ENCODE measurements at places on chromosomes 13 and 19.

DNA sequence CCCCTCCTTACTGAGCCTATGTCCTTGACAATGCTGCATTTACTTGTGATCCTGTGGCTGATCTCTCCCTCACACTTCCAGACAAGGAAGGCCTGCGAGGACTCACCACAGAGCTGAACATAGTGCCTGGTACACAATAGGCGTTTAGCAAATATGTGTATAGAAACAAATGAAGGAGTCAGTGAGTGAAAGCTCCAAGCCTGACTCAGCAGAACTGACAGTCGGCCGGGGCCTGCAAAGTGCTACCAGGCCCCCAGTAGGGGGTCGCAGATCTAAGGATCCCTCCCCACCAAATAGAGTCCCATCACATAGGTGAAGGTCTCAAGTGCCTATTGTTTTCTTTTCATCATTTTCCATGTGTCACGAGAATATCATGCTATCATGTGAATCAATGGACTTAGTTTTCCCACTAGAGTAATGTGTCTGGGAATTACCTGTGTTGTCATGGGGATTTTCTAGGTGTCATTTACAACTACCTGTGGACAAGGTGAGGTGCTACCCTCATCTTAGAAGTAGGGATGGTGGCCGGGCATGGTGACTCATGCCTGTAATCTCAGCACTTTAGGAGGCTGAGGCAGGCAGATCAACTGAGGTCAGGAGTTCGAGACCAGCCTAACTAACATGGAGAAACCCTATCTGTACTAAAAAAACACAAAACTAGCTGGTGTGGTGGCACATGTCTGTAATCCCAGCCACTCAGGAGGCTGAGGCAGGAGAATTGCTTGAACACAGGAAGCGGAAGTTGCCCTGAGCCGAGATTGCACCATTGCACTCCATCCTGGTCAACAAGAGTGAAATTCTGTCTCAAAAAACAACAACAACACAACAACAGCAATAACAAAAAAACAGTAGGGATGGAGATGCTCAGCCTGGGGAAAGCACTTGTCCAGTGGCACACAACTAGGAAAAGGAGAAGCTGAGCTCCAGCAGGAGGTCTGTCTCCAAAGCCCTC lies 50.3 kb upstream of the CYP2A7 start:
- no peak for DNase-seq

DNA sequence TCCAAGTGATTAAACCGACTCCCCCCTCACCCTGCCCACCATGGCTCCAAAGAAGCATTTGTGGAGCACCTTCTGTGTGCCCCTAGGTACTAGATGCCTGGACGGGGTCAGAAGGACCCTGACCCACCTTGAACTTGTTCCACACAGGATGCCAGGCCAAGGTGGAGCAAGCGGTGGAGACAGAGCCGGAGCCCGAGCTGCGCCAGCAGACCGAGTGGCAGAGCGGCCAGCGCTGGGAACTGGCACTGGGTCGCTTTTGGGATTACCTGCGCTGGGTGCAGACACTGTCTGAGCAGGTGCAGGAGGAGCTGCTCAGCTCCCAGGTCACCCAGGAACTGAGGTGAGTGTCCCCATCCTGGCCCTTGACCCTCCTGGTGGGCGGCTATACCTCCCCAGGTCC lies 2.0 kb downstream of the APOE start:
- DNase-seq: no peak

DNA sequence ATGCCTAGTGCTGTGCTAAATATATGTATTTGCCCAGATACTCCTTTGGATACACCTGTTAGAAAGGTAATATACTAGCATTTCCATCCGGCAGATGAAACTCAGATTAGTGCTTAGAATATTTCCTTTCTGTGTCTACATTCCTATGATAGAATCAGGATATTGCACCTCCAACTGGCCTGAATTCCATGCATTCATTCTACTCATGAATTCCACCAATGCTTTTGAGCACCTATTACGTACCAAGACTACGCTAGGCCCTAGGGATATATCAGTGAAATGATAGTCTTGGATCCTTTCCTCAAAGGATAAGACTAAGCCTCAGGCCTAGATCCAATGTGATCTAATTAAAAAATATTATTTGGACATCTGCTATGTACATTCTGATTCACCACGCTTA lies 223.8 kb upstream of the SERP2 start:
- DNase-seq: no peak

DNA sequence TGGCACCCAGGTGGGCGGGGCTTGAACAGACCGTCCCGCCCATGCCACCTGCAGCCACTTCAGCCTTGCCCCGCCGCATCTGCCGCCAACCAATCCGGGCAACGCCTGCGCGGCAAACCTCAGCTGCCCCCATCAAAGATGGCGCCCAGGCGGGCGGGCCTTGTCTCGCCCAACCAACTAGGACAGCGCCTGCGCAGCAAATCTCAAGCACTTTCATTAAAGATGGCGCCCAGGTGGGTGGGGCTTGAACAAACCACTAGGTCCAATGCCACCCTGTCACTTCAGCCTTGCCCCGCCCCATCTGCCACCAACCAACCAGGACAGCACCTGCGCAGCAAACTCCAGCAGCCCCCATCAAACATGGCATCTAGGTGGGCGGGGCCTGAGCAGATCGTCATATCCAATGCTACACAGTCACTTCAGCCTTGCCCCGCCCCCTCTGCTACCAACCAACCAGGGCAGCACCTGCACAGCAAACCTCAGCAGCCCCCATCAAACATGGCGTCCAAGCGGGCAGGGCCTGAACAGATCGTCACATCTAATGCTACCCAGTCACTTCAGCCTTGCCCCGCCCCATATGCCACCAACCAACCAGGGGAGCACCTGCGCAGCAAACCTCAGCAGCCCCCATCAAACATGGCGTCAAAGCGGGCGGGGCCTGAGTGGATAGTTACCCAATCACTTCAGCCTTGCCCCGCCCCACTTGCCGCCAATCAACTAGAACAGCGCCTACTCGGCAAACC lies 1.4 kb downstream of the PEG3 start:
- no peak for DNase-seq

GRCh38 chr13:67049744-67050143 lies 180.4 kb downstream of the PCDH9 start:
- DNase-seq: no peak

- no peak for DNase-seq
These were observed 3.9 kb downstream of the SLC1A5 start for GRCh38 chr19:46784262-46785053.

DNA sequence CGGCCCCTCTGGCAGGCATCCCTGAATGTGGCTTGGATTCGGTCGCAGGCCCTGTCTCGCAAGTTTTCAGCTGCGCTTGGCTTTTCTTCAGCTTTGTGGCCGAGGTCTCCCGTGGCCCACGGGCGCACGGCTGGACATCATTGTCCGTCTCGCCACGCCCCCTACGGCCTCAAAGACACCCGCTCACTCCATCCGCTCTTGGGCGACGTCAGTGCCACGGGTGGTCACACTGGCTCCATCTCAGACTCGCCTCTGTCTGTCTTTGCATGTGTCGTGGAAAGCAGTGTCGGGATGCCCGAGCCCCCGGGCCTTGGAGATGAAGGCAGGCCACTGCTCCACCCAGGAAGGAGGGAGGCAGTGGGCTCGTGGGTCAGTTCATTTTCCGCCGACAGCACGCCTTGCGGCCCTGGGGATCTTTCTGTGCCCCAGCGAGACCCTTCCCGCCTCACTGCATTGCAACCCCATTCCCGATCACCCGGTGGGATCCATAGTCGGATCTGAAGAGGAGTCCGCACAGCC lies 51.0 kb downstream of the ZNF146 start:
- no peak for DNase-seq

GRCh38 chr19:29876414-29876813 lies 64.6 kb downstream of the CCNE1 start:
- no peak for DNase-seq

- no peak for DNase-seq
These were observed 1.2 kb downstream of the RABAC1 start for GRCh38 chr19:41957838-41958366.

All from stimulated activated CD8-positive, alpha-beta memory T cell treated with anti-CD3 and anti-CD28 coated beads, Interleukin-7, amount 100 ng/mL, for 24 hours (primary cell).